CD8-positive, alpha-beta memory T cell (primary cell): ENCODE measurements at places on chromosomes 4 and X. TPM values are rescaled to one million over a fixed set of nuclear protein-coding genes. Genes with fewer than 3 reads are reported as not detected.

The AFM gene
- total RNA-seq: not detected

The ADAMTS3 gene
- not detected for total RNA-seq

The NRK gene
- not detected for total RNA-seq

The VGLL1 gene
- total RNA-seq: not detected
